NCI-H82 (cell line): ENCODE measurements at places on chromosomes 12 and 14.
A peak's percentile ranks its signal among the peaks of the same experiment; 100 is the strongest.

DNA sequence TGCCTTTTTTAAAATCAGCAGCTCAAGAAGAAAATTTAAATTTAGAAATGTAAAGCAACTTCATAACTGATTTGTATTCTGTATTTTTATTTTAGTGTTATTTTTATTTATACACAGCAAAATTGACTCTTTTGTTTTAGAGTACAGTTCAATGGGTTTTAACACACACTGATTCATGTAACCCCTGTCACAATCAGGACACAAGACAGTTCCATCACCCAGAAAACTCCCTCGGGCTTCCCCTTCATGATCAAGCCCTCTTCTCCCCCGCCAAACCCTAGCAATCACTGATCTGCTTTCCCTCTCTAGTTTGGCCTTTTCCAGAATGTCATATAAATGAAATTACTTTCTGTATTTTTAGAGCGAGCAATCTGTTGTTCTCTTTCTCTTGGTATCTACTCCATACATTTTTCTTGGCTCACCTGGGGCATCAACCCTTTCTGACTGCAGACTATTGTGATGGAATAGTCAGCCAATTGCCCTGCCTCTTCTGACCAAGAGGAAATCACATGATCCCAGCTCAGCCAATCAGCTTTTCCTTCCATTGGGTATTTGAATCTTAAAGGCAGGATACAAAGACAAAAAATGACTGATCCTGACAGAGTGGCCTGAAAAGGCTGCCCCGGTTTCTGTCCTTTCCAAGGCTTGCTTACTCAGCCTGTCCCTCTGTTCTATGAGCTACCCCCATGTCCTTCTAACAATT is 5.3 kb downstream of the SLC5A8 start:
- peak; percentile 16 for DNase-seq

DNA sequence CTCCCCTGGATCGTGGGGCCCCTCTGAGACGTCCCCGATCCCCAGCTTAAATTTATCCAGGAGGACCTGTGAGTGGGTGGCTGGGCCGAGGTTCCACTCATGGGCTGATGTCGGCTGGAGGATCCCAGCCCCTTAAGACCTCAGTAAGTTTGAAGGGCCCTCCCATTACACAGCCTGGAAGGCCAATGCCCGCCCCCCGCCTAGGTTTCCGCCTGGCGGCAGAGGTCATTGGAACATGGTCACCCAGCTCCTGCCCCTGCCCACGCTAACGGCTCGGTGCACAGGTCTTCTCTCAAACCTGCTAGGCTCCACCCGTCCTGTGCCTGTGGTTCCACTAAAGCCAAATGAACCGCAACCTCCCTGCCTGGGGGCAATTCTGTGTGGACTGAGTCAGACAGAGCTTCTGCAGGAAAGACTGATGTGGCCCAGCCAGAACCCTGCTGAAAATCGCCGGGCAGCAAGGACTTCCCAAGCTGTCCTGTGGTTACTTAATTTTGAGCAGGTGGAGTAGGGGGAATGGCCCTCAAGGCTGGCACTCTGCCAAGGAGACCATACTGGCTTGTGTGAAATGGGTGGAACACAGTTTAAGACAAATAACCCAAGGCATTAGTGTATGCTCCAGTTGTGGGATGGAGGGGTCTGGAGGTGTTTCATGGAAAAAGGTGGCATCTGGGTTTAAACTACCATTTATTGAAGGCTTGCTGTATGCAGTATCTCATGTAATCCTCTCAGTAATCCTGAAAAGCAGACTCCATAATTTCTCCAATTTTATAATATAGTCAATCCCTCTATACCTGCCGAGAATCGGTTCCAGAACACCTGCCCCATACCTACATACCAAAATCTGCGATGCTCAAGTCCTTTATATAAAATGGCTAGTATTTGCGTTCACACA is 903 bp upstream of the NT5DC3 start:
- peak; percentile 82 for DNase-seq

- no peak for DNase-seq
These were observed 29.6 kb downstream of the PDZRN4 start for GRCh38 chr12:41217727-41218126.

DNA sequence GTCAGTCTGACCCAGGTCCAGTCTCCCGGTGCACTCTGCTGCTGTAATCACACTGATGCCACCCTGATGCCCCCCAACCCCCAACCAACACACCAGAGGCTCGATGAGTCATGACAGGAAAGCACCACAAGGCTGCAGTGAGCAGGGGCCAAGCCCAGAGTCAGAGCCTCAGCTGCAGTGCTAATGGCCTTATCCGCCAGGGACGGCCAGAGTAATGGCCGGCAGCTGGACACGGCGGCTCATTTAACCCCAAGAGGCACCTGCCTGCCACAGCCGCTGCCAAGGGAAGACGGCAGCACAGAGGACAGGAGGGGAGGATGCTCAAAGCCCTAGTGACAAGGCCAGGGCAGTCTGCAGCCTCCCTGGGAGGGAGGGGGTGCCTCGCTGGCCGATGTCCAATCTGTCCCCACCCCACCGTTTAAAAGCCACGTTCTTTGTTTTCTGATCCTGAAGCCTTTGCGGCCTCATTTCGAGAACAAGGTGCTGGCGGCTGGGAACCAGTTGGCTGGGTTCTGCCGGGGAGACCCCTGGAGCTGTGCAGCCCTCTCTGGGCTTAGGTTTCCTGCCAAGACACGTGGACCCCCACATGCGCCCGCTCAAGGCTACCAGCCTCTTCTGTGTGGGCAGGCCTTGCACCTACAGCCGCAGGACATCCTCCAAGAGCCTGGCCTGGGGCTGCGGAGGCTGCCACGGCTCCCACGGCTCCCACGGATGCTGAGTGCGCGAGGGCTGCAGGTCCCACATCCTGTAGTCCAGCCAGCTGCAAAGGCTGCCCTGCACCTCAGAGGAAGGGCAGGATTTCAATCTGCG is 13.1 kb downstream of the CCDC85C start:
- DNase-seq: no peak

- no peak for DNase-seq
These were observed 20.9 kb downstream of the SDSL start for GRCh38 chr12:113443030-113443539.

- DNase-seq: no peak
These were observed 293.1 kb upstream of the NPAS3 start for GRCh38 chr14:32645551-32645950.

- DNase-seq: no peak
These were observed 98.9 kb downstream of the BTG1 start for GRCh38 chr12:92046557-92047392.

DNA sequence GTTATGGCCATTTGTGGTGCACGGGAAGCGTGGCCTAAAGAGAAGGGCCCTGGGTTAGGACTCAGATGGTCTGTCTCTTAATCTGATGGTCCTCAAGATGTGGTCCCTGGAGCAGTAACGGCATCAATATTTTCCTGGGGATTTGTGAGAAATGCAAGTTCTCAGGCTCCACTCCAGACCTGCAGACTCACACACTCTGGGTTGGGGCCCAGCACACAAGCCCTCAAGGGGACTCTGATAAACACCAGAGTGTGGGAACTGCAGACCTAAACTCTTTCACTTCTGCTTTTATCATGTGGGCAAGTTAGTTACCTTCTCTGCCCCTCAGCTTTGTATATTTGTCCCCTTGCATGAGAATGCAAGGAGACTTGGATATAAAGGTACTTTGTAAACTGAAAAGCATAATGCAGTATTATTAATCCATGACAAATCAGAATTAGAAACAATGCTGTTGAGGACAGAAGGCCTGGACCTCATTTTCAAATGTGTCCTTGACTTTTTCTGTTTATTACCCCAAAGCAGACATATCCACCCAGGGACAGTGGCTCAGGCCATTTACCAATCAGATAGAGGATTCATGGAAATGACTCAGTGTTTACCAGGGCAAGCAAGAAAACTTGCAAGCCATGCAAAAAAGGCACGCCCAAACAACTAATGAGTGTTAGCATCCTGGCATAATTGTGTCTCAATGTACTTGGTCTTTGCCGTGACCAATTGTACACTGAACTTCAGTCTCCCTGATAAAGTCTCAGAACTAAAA is 157.0 kb downstream of the ASCL1 start:
- no peak for DNase-seq

DNA sequence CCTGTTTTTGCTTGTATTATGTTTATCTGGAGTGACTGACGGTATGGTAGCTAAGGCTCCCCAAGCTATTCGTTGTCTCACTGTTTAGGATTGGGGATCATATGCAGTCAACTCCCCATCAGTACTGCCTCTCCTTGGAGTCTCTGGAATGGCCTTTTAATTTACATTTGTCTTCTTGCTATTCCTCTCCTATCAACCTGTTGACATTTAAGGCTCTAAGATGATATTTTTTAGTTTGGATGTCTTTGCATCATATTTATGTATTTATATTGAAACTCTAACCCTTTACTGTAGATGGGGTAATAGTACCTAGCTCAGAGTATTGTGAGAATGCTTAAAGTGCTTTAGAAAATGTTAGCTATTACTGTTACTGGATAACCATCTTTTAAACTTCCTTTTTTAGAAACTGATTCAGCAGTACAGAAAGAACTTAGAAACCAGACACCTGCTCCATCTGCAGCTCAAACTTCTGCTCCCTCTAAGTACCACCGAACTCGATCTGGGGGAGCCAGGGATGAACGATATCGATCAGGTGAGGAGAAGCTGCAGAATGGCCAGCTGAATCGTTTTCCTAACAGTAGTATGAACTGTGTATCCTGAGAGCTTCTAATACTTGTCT is 123.5 kb upstream of the ATF1 start:
- DNase-seq: no peak

GRCh38 chr12:90062799-90063198 is 354.2 kb upstream of the ATP2B1 start:
- DNase-seq: peak; percentile 64

GRCh38 chr14:62420847-62421246 is 624.4 kb downstream of the KCNH5 start:
- no peak for DNase-seq

- DNase-seq: no peak
These were observed 54.0 kb downstream of the ZNF641 start for GRCh38 chr12:48296586-48297282.

GRCh38 chr14:90519262-90519920 is 122.6 kb downstream of the CALM1 start:
- no peak for DNase-seq

DNA sequence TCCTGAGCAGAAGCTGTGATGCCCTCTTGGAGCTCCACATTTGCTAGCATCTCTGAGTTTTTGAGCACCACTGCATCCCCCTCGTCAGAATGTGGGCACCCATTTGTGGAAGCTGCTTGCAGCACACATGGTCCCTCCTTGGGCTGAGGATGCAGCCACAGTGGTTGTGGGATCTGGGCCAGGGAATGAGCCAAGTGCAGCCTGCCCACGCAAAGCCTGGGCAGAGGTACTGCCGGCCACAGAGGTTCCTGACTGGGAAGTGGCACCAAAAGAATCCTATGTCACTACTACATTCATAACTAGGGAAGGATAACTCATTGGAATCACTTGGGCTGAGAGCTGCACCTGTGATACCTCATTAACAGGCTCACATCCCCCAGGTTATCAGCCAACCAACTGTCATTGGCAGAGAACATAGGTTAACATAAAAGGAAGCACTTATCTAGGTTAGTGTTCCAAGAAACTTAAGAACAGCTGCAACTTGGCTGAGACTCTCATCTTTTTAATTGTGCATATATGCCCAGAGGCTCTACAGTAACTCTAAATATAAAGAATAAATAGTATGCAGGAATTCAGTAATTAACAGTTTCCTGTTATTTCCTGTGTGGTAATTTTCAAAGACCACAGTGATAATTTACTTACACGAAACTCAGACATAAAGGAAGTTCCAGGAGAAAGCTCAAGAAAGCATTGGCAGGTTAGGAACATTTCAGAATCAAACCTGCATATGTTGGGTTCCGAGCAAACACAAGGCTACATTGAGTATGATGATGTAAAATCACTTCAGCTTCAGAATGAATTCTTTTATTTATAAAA is 145.3 kb downstream of the BCAT1 start:
- DNase-seq: no peak

GRCh38 chr14:74190927-74191575 is 48.2 kb upstream of the VSX2 start:
- peak; percentile 45 for DNase-seq

DNA sequence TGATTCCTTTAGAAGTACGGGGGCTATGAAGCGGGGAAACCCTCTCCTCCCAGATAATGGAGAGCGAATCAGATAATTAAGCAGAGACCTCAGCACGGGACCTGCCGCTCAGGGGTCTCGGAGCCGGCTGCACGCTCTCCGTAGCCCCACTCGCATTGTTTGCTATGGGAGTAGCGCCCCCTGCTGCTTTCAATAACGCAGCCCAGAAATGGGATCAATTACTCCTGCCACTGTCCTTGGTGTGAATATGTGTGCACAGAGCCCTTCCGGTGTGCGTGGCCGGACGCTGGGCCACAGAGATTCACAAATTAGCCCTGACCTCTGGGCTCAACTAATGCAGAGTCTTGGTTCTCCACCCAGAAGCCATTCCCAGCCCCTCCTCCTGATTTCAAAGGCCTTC is 76.4 kb upstream of the TMEM132C start:
- peak; percentile 58 for DNase-seq

DNA sequence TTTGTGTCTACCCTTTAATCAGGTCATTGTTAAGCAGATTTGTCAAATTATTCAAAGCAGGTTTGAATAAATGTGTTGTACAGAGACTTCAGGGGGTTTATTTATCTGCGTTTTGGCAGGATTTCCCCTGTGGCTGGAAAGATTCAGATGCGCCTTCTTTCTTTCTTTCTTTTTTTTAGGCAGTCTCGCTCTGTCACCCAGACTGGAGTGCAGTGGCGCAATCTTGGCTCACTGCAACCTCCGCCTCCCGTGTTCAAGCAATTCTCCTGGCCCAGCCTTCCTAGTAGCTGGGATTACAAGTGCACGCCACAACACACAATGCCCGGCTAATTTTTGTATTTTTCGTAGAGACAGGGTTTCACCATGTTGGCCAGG is 6.3 kb upstream of the NANOGNB start:
- DNase-seq: no peak

GRCh38 chr14:95025218-95025617 is 132.1 kb downstream of the DICER1 start:
- no peak for DNase-seq

GRCh38 chr14:37515771-37516170 is 79.3 kb downstream of the FOXA1 start:
- no peak for DNase-seq

DNA sequence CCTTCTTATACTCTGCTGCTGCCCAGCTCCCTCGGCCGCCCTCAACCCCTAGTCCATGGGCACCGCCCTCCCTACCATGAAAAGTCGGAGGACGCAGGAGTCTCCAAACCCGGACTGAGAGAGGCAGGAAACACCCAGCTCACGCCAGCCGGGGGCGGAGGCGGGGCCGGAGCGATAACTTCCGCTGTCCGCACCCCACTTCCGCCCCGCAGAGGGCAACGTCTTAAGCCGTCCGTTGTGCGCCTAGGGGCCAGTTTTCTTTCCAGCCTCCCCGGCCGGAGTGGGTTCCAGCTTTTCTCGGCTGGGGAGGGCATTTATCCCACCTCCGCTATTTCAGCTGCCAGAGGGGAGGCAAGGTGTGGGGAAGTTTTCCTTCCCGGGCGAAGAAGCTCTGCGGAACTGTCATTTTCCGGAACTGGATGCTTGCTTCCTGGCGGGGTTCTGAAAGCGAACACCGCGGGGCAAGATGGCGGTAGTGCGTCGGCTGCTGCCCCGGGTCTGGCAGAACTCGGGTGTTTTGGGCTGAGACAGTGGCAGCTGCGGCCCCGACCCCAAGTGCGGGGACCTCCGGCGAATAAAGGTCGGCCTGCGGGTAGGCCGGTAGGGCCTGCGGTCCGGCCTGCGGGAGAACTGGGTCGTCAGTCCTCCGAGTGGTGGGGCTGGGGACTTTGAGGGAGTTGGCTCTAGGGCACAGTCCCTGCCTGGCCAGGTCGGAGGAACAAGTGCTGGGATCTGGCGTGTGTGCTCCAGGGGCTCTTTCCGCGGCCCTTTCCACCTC is at the start of the genes KCTD10 and UBE3B:
Gene KCTD10 (minus strand): TSS at position 116 of the 778 bp plus-strand sequence. CDS start 38 bp downstream, at position 78.
Gene UBE3B (plus strand): TSS at position 450 of the 778 bp plus-strand sequence. CDS start 5,918 bp downstream, outside the sequence.
- DNase-seq: peak; percentile 93

- peak; percentile 72 for DNase-seq
These were observed 100.1 kb downstream of the PAH start for GRCh38 chr12:102816816-102817434.
